Hematopoietic multipotent progenitor cell (in vitro differentiated cells): ENCODE measurements at places on chromosomes 11 and 22.

DNA sequence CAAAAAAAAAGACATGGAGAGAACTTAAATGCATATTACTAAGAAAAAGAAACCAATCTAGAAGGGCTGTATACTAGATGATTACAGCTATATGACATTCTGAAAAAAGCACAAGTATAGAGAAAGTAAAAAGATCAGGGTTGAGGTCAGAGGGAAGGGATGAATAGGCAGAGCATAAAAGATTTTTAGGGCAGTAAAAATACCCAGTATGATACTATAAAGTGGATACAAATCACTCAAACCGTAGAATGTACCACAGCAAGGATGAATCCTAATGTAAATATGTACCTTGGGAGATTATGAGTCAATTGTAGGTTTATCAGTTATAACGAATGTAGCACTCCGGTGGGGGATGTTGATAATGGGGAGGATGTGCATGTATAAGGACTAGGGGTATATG is 29.4 kb upstream of the SMCO4 start:
- DNase-seq, result no peak

DNA sequence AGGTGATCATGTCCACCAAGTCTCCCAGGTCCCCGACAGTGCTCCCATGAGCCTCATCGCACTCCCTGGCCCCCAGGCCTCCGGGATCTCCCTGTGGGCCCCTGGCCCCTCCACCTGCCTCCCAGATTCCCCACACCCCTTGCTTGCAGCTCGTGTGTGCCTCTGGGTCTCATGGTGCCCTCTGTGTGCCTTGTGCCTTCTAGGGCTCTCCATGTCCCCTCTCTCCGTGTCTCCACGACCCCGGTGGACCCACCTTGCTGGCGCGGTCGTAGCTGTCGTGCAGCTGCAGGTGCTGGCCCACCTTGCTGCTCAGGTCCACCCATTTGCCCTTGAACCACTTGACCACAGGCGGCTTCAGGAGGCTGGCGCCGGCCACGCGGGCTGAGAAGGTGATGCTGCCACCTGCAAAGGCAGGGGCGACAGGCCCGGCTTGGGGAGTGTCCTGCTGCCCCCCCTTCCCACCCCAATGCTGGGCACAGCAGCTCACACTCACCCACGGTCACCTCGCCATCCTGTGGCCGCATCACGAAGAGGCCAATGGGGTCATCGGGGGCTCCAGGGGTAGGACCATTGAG is 2.9 kb downstream of the MYBPC3 start:
- no peak for DNase-seq

- DNase-seq, result no peak
These were observed 98.1 kb downstream of the TBC1D22A start for GRCh38 chr22:46860562-46860961.

- peak; percentile 44 for DNase-seq
These were observed at the start of gene MACROD1 for GRCh38 chr11:64165842-64166635. Gene MACROD1, minus strand, starts transcription at chr11:64166113. Its CDS starts 119 bp downstream, at chr11:64165994.

GRCh38 chr11:61916737-61917333 is 531 bp downstream of the RAB3IL1 start:
- DNase-seq, result no peak

- DNase-seq, result no peak
These were observed 179.0 kb downstream of the GRM5 start for GRCh38 chr11:88886796-88887195.

DNA sequence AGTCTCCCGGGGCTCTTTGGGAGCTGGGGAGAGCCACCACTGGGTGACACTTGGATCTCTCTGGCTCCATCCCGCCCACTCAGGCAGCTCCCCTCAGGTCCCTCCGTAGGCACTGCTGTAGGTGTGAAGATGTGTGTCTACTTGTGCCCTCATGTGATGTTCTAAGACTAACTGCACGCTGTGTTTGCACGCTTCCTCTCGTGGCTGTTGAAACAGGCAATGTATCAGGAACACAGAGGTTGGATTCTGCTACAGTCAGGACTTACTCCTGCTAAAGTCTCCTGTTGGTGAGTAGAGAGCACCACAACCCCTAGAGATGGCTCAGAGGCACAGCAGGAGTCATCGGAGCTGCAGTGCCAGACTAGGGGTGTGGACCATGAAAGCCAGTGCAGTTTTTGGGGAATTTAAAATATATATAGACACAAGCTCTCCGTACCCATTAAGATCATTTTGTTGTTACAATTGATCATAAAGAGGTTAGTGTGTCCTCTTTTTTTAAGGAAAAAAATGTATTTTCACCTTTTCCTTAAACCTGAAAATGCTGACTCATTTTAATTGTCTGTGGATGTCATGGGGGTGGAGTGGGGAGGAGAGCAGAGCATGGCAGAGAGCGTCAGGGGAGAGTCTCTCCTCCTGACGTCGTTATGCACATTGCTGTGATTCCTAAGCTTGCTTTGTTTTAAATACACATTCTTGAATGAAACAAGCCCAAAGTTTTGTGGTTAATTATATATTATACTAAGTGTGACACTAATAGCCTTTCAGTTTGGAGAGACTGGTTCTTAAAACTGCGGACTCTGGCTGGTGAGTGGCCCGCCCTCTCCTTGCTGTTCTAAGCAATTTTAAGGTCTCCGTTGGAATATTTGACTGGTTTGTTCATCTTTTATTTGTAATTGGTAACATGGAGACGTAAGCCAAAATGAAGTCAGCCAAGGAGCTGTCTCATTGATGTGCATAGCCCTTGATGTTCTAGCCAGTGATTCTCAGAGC is 16.2 kb upstream of the CTTN start:
- no peak for DNase-seq

DNA sequence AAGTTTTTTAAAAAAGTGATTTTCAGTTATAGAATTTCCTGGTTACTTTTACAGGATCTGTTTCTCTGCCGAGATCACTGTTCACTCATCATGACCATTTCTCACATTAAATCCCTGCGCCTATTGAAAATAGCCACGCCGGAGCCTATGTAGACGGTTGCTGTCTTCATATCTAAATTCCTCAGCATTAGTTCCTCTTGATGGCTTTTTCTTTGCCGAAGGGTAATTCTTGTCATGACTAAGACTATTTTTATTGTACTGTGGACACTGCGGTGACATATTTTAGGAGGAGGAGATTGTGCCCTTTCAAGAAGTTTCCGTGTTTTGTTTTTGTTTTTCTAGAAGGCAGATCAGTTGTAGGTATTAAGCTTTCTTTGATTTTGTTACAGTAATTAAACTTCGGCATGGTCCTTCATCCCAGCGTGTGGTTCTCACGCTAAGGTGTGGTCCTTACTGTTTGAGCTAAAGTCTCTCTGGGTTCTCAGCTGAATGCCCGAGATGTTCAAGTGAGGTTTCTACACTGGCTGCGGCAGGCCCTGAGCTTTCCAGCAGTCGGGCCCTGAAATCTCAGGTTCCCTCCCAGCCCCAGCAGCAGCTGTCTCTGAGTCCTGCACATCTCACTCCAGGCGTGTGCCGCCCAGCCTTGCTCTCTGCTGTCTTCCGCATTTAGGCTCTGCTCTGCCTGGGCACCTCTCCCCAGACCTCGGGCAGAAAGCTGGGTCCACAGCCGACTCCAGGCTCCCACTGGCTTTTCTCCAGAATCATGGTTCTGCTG is 1110.5 kb downstream of the TBC1D22A start:
- no peak for DNase-seq

GRCh38 chr11:91805293-91805692 is 419.3 kb upstream of the FAT3 start:
- DNase-seq, result no peak

GRCh38 chr11:21912285-21912684 is 280.6 kb upstream of the ANO5 start:
- DNase-seq, result no peak

DNA sequence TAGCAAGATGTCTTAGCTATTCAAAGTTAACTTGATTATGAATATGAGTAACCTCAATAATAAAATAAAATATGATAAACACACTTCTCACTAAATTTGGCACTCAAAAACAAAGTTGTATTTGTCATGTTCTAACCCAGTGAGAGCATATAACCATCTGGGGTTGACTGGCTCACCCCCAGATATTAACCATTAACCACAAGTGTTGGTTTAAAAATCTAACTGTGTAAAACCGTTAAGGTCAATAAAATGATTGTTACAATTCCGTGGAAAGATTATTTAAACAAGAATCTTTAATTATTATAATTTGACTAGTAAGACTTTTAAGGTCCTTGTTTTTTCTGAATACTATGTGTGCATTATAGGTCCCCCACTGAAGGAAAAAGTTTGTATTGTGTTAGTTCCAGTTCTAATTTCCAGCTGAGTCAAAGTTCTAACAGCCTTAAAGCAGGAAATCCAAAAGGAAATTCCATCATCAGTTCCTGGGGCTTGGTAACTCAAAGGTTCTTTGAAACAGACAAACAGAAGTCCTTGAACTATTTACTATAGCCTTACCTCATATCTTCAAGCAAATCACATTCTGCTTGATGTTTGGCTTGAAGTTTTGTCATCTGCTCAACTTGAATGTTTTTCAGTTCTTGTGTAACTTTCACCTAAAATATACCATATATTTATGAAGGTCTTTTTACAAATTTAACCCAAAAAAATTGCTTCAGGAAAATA is 2.5 kb downstream of the FCHSD2 start:
- no peak for DNase-seq

- no peak for DNase-seq
These were observed 2.6 kb upstream of the BDNF start for GRCh38 chr11:27702811-27703210.
